ENCODE measurements at places on chromosomes 2 and 18.

DNA sequence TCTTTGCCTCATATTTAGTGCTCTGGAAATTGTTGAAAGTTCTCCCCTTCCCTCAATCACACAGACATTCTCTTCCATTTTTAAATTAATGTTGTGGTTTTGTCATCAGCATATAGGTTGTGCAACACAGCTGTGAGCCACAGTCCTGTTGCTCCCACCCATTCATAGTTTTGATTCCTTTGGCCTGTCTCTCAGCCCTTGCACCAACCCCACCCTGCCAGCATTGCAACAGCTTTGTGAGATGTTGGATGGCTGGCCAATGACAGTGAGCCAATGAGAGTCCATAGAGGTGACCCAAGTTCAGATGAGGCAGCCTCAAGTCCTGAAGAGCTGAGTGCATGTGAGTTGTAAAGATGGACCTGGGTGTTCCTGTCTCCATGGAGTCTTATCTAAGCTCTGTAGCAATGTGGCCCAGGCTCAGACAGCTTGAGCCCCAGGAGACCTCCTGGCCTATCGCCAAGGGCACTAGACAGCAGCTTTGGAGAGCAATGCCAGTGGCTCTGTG is 775.5 kb downstream of the RNF144A start:
- DNase-seq: no peak

DNA sequence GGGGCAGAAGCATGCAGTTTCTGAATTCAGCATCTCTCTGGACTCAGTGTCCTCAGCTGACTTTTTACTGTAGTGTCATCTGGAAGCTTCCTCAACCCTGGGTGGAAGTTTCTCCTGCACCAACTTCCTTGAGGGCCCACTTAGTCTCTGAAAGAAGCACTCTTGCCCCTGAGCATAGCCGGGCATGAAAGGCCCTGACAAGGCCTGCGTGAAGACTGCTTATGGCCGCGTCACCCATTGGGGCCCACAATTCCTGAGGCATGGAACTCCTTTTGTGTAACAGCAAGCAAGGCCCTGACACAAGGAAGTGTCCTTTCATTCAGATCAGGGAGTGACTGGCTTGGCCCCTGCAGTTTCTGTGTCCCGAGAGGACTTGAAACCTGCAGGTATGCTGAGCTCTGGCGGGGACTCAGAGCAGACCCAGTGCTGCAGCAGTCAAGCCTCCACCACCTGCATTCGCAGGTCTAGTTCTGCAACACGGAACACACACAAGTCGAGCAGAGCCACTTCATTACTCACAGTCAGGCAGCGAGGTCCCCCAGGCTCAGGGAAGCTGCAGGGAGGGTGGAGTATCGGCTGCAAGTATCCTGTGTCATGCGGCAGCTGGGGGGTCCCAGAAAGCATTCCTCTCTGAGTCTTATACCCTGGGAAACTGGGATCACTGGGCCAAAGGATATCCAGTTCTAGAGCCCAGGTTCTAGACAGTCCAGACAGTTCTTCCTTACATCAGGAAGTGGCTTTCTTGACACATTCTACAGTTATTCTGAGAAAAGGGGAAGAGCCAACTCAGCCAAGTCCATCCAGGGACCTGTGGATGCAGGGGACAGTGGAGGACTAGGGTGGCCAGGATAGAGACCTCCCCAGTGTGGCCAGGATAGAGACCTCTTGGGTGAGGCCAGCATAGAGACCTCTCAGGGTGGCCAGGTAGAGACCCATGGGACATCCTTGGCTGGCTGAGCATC is 35.6 kb upstream of the PRLH start:
- no peak for DNase-seq

DNA sequence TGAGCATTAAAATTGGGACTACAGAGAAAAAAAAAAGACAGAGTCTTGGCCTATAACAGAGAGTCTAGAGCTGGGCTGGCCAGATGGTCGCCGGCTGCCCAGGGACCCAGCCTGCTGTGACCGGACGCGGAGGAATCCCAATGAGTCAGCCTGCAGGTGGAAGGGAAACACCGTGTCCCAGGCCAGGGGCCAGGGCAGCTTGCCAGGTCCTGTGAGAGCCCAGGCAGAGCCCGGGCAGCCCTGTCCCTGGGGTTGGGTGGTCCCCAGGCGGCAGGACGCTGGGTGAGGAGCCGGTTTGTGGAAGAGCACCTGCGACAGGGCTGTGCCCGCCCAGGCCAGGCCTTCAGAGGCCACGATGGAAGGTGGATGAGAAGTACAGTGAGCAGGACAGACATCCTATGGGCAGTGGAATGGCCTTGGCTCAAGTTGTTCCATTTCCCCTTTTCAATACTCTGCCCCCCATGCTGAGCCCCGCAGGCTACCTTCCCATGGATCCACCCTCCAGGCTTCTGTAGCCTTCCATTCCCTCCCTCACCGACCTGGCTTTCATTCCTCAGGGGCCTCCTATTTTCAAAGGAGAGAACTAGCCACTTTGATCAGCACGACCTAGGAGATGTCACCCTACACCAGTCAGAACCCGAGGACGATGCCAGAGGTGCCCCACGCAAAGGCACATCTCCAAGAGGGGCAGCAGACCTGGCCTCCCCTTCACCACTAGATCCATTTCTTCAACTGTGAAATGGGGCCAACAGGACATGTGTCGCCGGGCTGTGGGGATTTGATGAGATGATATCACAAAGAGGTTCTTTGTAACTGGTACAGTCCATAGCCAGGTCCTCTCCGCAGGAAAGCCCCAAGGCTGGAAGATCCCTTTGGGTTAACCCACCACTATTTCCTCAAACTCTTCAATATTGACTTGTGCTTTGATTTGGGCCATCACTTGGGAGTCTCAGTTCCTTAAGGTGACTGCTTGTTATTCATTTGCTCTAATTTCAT is 87.5 kb downstream of the POLR1A start:
- no peak for DNase-seq

DNA sequence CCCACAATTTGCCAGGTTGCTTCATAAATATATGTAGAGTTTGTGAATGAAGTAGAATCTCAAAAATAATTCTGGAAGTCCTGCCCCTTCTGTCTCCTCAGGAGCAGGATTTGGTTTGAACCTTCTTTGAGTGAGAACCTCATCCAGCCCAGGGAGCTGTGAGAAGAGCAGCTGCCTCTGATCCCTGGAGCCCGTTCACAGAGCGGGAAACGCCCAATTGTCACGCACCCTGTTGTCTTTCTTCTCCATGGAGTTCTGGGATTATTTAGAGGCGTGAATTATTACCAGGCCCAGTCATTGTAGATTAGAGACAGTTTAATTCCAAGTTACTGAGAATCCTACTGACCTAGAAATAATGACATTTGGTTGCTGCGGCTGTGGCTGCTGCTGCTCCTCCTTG is 66.1 kb downstream of the TPO start:
- DNase-seq: no peak

- DNase-seq: no peak
These were observed 64.0 kb downstream of the STPG4 start for GRCh38 chr2:47091118-47091517.

DNA sequence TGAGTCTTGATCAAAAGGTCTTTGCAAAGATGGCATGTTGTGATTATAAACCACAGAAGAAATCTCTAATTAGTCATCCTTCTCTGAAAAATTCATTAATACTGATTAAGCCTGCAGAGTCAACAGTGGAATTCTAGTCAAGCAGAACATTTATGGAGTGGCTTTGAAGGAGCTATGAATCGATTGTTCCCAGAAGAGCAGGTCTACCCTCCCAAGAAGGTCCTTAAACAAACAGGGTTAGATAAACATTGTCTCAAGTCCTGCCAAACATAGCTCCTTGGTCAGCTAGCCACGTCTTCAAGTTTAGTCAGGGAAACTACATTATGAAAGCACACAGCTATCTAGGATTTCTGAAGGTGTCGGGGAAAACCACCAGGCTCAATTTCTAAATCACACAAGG is 88.9 kb downstream of the ITGA4 start:
- DNase-seq: no peak

- DNase-seq: no peak
These were observed 106.8 kb upstream of the SLC66A3 start for GRCh38 chr2:11048335-11049008.

GRCh38 chr2:8442833-8443486 is 238.9 kb upstream of the ID2 start:
- no peak for DNase-seq

DNA sequence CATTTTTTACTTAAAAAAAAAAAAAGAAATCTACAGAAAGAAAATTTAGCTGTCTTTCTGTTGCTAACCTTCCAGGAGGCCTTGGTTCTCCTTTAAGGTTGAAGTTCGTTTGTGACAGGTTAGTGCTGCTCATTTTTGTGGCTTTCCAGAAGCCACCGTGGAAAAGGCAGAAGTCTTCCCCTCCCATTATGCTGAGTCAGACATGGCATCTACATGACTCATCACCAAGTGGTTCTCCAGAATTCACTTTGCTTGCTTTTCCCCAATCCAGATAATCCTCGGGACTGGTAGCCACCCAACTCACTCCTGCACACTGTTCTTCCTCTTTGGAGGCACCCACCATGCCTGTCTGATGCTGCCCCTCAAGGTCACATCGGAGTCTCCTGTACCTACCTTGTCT is 228.7 kb downstream of the PIK3C3 start:
- DNase-seq: no peak

- DNase-seq: no peak
These were observed 57.2 kb downstream of the NCK2 start for GRCh38 chr2:105801961-105802360.

GRCh38 chr2:147845411-147845971 is 662 bp downstream of the ACVR2A start:
- DNase-seq: no peak

- no peak for DNase-seq
These were observed 4.0 kb downstream of the GATA6 start for GRCh38 chr18:22173221-22173927.

DNA sequence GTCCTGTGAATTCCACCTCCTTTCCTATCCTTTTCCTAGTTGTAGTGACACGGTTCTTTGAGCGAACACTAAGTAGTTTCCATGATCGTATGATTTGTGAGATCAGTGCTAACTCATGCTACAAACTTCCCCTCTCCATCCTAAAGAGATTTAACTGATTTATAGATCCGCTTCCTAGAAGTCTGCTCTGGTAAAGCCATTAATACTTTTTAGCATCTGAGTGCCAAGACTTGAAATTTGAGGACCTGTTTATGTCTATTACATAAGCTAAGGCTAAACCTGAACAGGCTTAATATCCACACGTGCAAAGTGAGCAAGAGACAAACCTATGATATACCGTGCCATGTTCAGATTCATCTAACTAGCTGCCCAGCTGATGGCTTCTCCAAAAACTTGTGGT is 14.9 kb downstream of the PROKR1 start:
- no peak for DNase-seq

DNA sequence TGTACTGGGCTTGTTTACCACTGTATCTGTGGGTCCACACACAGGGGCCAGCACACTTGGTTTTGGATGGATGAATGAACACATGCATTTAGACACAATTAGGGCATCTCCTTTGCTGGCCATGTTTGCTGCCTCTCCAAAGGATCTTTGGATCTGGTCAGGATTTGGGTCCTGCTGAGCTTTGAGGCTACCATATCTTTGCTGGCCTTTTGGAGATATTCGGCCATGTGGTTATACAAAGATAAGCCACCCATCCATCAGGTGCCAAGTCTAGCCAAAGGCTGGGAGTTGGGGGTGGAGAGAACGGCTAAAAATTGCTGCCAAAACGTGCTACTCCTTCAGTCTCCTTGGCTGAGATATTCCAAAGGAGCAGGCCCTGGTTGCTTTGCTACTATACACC is 18.2 kb upstream of the FZD7 start:
- no peak for DNase-seq

- DNase-seq: no peak
These were observed 114.7 kb downstream of the RTP5 start for GRCh38 chr2:241984271-241984655.

DNA sequence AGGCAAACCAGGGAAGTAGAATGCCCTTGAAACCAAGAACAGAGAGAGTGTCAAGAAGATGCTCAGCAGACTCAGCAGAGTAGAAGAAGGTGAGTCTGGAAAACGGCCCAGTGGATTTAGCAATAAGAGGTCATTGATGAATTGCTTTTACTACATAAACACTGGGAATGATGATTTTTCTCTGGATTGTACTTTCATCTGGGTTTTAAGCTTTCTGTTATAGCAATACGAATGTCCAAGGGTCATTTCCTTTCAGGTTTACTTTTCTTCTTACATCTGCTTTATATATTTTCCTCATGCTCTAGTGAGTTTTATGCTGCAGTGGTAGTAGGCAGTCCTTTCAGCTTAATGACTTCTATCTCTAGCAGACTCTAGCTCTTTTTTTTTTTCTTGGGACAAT is 16.9 kb downstream of the EML6 start:
- DNase-seq: no peak

DNA sequence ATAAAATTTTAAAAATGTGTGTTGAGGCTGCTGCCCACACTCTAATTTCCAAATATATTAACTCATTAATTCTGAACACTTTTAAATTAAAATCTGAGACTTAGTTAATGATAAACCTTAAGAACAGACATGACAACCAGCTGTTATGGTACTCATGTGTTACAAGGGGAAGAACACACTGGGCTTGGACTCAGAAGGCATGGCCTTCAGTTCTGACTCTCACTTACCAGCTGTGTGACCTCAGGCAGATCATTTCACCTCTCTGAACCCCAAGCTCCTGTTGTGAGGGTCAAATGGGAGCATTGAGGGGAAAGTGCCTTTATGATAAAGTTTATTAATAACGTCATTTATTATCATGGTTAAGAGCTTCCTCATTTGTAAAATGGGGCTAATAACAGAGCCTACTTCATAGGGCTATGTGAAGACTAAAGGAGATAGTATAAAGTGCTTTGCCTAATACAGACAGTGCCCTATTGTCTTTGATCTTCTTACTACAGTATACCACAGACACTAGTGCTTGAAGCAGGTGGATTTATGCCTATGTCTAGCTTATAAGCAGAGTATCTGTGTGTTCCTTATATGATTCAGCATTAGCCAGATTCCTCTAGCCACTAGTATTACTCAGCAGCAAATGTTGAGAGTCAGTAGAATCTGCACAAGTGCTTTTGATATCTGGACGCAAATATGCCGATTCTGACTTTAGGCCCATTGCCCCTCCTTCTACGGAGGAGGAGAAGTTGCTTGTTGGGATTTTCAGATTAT is 99.6 kb downstream of the SGPP2 start:
- no peak for DNase-seq

DNA sequence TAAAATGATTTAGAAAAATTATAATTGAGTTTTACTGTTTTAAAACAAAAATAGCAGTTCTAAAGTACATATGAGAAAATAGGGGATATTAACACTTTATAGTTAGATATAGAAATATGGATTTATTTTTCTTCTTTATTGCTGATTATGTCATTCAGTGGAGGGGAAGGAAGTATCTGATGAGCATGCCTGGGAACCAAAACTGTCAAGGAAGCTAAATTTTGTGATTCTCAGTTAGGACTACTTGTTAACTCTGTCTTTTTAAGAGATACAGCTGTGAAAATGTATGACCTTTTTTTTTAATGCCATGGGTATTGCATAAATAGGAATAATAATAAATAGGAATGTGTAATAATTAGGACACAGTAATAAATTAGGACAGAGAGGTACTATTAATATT is 44.8 kb downstream of the ITGAV start:
- no peak for DNase-seq

DNA sequence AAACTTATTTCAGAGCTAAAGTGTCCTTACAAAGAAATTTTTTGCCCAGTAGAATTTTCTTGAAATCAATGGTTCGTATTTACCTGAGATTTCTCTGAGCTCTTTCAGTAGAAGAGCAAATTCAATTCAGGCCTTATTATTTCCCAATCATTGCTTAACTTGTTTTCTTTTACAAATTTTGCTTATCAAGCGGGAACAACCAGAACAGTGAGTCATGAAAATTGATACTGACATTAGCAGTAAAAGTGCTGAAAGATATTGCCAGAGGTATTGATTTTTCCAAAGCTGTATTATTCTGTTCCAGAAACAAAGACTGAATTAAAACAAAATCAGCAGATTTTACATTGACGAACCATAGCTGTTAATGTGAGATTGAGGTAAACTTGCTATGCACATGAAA is 10.1 kb upstream of the RIOK3 start:
- DNase-seq: no peak

Data from NCI-H187 (cell line).